GM12891 (cell line): ENCODE measurements at places on chromosomes 4 and X.

- no peak for DNase-seq
These were observed 832.1 kb upstream of the INTU start for GRCh38 chr4:126800575-126801141.

DNA sequence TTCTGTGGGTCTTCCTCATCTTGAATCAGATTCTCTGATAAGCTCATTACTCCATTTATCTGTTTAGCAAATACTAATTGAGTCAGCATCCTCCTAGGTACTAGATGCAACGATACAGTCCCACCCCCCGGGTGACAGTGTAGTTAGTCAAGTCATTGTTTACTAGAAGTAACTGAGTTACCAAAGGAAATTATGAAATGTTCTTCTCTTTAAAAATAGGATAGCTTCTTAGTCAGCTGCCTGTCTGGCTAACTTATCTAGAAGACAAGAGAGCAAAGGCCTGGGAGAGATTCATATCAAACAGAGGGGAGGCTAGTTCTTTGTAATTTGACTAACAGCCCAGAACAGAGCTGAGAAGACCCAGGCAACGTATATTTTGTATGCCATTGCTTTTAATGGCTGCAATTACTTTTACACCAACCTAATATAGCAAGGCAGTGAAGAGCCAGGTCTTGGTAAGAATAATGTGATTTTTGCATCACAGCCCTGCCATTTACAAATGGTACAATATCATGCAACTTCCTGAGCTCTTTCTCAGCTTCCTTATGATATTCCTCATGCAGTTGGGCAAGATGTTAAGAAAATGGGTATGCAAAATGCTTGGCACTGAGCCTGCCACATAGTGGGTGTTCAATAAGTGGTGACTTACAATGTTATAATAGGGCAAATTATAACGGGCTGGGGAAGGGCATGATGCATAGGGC lies 149.9 kb downstream of the CHIC2 start:
- no peak for DNase-seq

DNA sequence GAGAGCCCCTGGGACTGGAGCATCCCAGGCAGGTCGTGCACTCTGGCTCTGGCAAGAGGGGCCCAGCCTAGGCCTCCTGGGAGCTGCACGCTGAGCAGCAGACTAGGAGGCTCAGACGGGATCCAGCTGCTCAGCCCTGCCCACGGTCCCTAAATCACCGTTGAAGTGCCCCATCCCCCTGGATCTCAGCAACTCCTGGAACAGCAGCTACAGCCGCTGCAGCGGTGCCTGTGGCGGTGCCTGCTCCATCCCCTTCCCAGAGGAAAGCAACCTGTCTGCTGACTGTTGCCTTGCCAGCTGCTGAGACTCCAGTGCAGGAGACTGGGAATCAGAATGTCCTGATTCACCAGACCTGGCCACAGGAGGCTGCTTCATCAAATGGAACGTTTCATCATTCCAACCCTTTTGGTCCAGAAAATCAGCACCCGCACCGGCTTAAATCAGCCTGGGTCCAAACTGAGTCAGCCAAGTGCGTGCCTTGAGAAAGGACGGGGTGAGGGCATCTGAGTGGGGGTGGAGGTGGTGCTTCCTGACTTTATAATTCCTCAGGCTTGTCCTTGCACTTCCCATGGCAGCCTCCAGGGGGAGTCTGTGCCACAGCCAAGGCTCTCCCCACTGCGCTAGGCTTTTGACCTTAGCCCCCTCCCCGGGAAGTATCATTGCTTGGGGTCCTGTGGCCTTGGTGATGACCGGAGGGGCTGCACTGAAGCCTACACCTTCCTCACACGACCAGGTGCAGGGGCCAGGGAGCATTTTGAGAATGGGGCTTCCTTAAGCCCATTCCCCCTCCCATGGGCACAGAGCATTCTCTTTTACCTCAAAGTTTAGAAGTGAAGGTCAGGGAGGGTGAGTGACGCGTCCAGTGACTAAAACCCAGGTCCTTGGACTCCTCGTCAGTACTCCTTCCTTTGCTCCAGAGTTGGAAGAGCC lies 6.5 kb downstream of the ZNF185 start:
- DNase-seq = peak; percentile 43

GRCh38 chr4:76691807-76692582 lies 205.9 kb downstream of the SOWAHB start:
- DNase-seq = no peak

- DNase-seq = no peak
These were observed 58.7 kb downstream of the METTL14 start for GRCh38 chr4:118743867-118744266.

GRCh38 chr4:121989715-121990114 lies 37.9 kb upstream of the TRPC3 start:
- DNase-seq = no peak
